ENCODE measurements at places on chromosomes 16 and 17.

DNA sequence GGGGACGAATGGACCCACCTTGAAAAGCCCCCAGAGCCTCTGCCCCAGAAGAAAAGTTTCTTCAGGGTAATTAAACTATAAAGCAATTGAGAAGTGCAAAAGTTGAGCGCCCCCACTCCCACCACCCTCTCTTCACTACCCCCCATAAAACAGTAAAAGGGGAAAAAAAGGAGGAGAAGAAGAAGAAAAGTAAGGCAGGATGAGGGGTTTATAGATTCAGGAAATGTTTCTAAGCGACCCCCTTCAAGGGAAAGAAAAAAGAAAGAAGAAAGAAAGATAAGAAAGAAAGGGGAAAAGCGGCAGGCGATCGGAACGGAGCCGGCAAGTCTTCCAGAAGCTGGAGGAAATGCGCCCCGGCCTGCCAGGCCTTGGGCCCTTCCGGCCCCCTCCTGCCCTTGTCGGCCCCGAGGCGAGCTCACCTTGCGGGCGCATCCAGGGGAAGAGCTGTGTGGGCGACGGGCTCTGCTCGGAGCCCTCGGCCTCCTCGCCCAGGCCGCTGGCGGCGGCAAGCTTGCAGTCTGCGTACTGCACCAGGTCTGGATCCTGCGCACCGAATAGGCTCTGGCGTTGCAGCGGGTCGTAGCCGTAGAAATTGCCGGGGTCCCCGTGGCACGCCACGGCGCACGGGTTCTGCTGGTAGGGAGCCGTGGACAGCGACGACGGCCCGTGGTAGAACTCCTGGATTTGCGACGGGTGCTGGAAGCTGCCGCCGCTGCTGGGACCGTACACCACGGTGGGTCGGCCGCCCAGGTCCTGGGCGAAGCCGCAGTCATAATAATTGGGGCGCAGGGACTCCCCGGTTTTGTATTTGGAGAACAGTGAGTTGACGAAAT is 1.0 kb downstream of the HOXB8 start:
- DNase-seq = no peak

DNA sequence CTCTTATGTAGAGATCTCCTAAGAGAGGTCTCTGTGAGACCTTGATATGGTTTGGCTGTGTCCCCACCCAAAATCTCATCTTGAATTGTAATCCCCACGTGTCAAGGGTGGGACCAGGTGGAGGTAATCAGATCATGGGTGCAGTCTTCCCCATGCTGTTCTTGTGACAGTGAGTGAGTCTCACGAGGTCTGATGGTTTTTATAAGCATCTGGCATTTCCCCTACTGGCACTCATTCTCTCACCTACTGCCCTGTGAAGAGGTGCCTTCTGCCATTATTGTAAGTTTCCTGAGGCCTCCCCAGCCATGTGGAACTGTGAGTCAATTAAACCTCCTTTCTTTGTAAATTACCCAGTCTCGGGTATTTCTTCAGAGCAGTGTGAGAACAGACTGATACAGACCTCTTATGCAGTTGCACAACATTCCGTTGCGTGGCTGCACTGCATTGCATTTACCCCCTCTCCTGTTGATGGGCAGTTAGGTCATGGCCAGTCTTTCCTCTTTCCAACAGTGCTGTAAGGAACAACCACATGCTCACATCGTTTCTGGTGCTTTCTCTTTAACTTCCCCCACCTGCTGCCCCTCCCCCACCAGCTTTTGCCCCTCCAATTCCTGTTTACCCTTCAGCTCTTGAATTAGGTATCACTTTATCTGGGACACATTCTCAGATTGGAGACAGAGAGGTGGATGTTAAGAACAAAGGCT is 43.6 kb upstream of the MED9 start:
- DNase-seq = no peak

DNA sequence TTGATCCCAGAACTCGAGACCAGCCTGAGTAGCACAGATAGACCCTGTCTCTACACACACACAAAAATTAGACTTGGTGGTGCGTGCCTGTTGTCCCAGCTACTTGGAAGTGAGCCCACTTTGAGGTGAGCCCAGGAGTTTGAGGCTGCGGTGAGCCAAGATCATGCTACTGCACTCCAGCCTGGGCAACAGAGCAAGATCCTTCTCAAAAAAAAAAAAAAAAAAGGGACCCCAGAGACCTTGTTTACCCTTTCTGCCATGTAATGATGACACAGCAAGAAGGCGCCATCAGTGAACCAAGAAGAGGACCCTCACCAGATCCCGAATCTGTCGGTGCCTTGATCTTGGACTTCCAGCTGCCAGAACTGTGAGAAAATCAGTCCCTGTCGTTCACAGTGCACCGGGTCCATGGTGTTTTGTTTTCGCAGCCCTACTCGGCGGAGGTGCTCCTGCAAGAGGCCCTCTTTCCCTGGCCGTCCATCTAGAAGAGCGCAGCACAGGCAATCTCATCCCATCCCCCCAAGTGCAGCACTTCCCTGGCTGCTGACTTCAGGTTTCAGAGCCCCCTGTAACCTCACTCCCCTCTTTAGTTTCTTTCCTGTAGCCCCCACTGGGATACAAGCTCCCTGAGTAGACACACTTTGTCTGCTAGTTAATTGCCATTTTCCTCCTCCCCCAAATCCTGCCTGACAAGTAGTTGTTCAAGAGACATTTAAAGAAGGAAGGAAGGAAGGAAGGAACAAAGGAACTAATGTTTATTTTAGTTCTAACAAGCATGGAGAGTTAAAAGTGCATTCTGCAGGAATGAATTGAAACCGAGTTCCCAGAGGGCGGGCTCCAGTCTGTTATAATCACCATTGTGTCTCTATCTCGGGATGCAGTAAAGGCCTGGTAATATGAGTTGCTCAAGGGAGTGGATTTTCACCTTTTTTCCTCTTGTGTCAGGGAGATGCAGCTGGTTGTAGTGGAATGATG is 115.3 kb downstream of the SNX29 start:
- DNase-seq = no peak

DNA sequence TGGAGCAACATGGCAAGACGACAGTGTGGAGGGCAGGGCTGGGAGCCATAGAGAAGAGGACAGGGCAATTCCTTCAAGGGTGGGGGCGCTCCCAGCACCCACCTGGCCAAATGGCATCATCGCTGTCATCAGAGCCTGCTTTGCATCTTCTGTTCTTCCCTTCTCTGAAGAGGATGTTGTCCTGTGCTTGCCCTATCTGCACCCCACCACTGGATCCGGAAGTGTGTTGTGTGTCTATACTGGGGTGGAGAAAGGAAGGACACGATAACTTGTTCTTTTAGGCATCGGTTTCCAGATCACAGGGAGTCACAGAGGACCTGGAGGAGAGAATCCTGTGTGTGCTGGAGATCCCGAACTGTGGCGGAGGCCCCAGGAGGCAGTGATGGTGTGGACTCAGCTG is 25.7 kb upstream of the ANKRD40CL start:
- no peak for DNase-seq

GRCh38 chr16:9091867-9092281 is 430 bp downstream of the HAPSTR1 start:
- no peak for DNase-seq

DNA sequence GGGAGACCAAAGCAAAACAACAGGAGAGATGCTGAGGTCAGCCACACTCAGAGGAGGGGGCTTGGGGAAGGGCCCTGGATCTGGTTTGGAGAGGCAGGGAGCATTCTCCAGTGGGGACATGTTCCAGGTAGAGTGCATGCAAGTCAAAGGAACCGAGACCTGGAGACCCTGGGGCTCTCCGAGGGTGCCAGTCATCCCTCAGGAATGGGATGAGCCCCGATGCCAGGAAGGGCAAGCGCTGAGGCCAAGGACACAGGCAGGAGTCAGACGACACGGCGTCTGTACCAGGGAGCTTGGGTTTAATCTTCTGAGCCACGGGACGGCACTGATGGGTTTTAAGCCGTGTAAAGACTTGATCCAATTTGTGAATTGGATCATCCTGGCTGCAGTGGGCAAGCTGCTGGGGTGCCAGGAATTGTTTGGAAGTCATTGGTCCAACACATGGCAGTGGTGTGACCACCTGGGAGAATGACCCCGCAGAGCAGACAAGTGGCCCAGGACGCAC is 32.9 kb upstream of the ANKRD40CL start:
- no peak for DNase-seq

GRCh38 chr17:8444494-8444893 is 8.8 kb downstream of the NDEL1 start:
- DNase-seq = no peak

DNA sequence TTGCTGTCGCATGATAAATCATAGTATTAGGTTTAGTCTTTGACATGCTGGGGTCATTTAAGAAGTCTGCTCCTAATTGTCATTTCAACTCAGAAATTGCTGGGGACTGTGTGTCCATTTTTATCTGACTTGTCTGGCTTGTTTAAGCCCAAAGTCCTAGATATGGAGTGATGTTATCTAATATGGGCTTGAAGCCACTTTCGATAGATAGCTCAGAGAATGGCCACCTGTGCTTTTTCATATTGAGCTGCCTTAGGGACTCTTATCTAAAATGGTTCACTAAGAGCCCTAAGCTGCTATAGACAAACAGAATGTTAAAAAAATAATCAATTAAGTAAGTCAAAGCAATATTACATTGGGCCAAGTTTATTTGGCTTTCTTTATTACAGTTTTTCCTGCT is 81.6 kb upstream of the CNTNAP4 start:
- DNase-seq = no peak

DNA sequence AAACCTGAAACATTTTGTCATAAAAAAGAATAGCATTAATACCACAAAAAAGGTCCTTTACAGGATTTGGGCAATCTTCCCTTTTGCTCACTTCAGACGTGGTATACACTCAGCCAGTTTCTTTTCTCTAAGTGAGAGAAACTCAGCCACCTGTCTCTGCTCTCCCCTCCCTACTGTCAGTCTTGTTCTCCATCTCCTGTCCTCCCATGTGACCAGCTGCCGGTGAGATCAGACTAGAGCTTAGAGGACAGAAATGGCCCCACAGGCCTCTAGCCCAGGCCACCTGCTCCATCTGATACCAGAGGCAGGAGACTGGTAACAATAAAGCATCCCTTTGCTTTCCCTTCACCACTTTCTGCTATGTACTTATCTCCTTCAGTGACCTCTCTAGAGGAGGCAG is 34.9 kb downstream of the CMC2 start:
- no peak for DNase-seq

GRCh38 chr17:74493331-74493833 is 26.9 kb downstream of the CD300A start:
- no peak for DNase-seq

DNA sequence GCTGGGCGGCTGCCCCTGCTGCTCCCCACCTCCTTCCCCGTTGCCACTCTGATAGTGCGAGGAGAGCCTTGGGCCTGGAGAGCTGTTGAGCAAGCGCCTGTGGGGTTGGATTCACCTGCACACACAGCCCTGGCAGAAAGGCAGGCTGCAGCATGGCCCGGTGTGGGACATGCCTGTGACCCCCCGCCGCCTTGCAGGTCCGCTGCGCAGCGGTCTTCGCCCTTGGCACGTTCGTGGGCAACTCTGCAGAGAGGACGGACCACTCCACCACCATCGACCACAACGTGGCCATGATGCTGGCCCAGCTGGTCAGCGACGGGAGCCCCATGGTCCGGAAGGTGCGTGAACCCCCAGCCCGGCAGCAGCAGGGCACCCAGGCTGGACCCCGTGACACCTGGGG is 106.8 kb upstream of the CHMP6 start:
- DNase-seq = no peak

DNA sequence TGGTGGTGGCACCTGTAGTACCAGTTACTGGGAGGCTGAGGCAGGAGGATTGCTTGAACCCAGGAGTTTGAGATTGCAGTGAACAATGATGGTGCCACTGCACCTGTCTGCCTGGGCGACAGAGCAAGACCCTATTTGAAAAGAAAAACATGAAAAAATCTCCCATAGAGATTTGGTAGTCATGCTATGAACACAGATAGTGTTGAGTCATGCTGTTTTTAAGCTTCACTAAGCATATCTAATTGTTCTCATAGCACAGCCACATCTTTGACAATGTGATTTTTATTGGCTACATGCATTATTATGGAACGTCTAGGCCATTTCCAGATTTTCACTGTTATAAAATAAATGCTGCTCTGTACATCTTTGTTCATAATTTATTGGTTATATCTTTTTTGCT is 6.0 kb downstream of the IL34 start:
- no peak for DNase-seq

- no peak for DNase-seq
Measured at GRCh38 chr16:65933703-65934102, 432.8 kb upstream of the CDH5 start.

GRCh38 chr16:55204069-55204468 is 119.9 kb upstream of the IRX6 start:
- no peak for DNase-seq

DNA sequence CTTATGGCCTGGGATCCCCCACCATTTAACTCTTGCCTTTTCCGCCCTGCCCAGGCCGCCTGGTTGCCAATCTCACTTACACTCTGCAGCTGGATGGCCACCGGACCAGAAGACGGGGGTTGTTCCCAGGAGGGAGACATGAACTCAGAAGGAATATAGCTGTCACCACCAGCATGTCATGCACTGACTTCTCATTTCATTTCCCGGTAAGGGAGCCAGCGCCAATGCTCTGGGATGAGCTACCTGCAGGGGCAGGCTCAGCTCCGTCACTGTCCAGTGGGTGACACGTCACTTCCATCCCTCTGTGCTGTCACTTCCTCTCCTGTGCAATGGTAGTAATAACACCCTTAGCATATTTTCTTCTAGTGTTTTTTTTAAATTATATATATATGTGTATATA is 26.7 kb downstream of the ITGAL start:
- no peak for DNase-seq

- DNase-seq = no peak
Measured at GRCh38 chr16:47492036-47492427, 30.9 kb downstream of the PHKB start.

- no peak for DNase-seq
Measured at GRCh38 chr17:67974185-67974584, 22.1 kb downstream of the C17orf58 start.

GRCh38 chr16:27638833-27639560 is 89.1 kb downstream of the KATNIP start:
- DNase-seq = no peak

DNA sequence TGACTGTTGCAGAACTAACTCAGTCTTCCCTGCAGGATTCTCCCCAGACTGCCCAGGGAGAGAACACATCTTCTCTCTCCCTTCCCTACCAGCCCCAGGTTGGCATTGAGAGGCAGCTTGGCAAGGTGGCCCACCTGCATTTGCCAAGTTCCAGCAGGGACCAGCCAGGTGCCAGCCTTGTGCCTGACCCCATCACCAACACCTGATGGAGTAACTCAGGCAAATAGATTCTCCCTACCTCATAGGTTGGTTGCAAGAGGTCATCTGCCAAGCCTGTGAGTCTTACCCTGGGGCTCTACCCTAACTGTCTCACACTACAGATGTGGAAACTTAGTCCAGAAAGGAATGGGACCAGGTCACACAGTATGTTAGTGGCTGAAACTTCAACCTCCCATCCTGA is 20.4 kb downstream of the BEAN1 start:
- no peak for DNase-seq

Data from stimulated activated CD8-positive, alpha-beta memory T cell treated with anti-CD3 and anti-CD28 coated beads, Interleukin-15, amount 100 ng/mL, for 4 hours (primary cell).